ENCODE measurements at places on chromosomes 13 and 19.

DNA sequence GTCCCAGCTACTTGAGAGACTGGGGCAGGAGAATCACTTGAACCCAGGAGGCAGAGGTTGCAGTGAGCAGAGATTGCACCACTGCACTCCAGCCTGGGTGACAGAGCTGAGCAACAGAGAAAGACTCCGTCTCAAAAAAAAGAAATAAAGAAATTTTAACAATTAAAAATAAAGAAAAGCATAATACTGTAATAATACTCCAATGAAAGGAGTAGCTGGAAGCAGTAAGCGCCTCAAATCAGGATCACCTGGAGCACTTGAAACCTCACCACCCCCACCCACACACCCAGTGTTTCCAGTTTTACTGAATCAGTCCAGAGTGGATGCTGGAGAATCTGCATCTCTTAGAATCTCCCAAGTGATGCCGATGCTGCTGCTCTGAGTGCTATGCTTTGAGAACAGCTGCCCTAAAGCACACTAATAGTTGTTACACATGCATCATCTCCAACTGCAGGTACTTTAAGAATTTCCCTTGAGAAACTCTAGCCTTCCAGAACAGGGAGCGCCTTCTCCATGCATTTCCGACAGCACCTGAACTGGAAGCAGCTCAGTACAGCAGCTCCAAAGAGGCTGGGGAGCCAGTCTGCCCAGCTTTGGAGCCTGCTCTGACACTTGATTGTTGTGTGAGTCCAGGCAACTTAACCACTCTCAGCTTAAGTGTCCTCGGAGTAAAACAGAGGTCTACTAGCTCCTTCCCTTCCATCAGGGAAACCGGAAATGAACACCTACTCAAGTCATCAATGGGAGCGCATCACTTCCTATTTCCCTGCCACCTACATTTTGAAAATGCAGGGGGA, 2.9 kb downstream of the ABCC4 start:
- no peaks in the 10 kb centered on the region for H3K27me3 ChIP-seq
- no peaks in the 10 kb centered on the region for H3K36me3 ChIP-seq
- H3K27ac ChIP-seq, result no peak overlapping the region
- peaks cover 2% of the 10 kb centered on the region for H3K4me1 ChIP-seq
- DNase-seq, result no peak
- H3K4me3 ChIP-seq, result no peak overlapping the region

- H3K4me1 ChIP-seq, result peaks cover 3% of the 10 kb centered on the region
- no peak overlapping the region for H3K27ac ChIP-seq
- H3K4me3 ChIP-seq, result no peak overlapping the region
- DNase-seq, result no peak
Measured at GRCh38 chr19:17607936-17608335, 52.5 kb downstream of the COLGALT1 start.

GRCh38 chr13:22937953-22938352, 242.8 kb upstream of the SGCG start:
- H3K27ac ChIP-seq, result no peak overlapping the region
- H3K4me3 ChIP-seq, result no peak overlapping the region
- H3K27me3 ChIP-seq, result no peaks in the 10 kb centered on the region

GRCh38 chr13:83372786-83373185, 509.5 kb downstream of the SLITRK1 start:
- DNase-seq, result no peak
- H3K4me1 ChIP-seq, result no peaks in the 10 kb centered on the region
- H3K4me3 ChIP-seq, result no peak overlapping the region
- no peaks in the 10 kb centered on the region for H3K36me3 ChIP-seq
- no peak overlapping the region for H3K27ac ChIP-seq
- no peaks in the 10 kb centered on the region for H3K27me3 ChIP-seq

DNA sequence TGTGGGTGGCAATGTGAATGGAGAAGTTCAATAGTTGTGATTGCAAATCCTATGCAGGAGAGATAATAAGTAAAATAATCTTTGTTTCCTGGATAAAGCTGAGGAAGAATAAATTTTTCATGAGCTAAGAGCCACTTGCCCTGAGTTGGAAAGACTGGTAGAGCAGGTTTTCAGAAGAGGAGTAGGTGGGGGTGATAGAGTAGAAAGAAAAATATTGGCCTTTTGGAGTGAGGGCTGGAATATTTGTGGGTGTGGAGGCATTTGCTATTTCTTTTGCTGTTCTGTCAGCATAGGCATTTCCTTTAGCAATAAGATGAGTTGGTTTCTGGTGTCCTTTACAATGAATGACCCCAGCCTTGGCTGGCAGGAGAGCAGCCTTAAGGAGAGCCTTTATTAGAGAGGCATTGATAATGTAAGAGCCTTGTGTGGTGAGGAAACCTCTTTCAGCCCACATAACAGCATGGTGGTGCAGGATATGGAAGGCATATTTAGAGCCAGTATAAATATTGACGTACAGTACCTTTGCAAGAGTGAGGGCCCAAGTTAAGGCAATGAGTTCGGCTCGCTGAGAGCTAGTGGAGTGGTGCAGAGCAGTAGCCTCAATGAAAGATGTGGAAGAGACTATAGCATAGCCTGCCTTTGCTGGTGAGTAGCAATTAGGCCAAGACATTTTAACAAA, 11.6 kb upstream of the ZNF431 start:
- no peaks in the 10 kb centered on the region for H3K4me1 ChIP-seq
- no peak overlapping the region for H3K27ac ChIP-seq
- H3K4me3 ChIP-seq, result no peak overlapping the region
- H3K36me3 ChIP-seq, result no peaks in the 10 kb centered on the region
- DNase-seq, result no peak

DNA sequence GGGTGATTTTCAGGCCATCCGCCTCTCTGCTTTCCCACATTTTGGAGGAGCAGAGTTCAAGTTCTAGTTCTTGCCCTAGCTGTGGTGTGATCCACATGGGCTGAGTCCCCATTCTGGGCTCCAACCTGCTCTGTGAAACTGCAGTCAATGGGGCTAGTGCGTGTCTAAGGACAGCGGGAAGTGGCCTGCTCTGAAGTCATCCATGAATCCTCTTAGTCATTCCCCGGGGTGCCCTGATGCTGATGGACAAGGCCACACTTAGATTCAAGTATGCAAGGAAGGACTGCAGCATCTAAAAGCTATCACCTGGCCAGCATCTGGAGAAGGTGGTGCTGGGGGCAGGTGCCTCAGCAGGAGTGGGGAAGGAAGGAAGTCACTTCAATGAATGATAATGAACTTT, 94.6 kb downstream of the TSHZ3 start:
- no peak overlapping the region for H3K27ac ChIP-seq
- DNase-seq, result no peak
- no peaks in the 10 kb centered on the region for H3K27me3 ChIP-seq
- H3K4me1 ChIP-seq, result no peaks in the 10 kb centered on the region
- no peak overlapping the region for H3K4me3 ChIP-seq
